ENCODE measurements at places on chromosomes 4 and X.

- no peak for DNase-seq
These were observed 75.1 kb upstream of the NUDT10 start for GRCh38 chrX:51257490-51257889.

GRCh38 chrX:38089173-38089982 lies 83.0 kb downstream of the SYTL5 start:
- no peak for DNase-seq

DNA sequence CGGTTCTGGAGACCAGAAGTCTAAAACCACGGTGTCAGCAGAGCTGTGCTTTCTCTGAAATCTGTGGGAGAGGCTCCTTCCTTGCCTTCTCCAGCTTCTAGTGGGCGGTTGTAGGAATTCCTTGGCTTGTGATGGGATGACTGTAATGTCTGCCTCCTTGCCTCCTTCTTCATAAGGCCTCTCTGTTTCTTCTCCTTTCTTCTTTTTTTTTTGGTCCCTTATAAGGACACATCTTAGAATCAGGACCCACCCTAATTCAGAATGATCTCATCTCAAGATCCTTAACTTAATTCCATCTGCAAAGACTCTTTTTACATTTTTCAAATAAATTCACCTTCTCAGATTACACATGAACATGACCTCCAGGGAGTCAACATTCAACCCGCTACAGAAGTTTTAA lies 186.9 kb downstream of the STK32B start:
- DNase-seq, result no peak

- no peak for DNase-seq
These were observed 646.6 kb downstream of the ANKRD50 start for GRCh38 chr4:124065936-124066335.

GRCh38 chr4:145938618-145939440 lies at the start of gene ZNF827:
Gene ZNF827 (minus strand): TSS chr4:145938823. CDS start chr4:145938407, 416 bp downstream.
- peak; percentile 72 for DNase-seq

All from NCI-H1092 treated with DMSO at 0.1 percent for 48 hours (cell line).